ENCODE measurements at places on chromosomes 6 and 20. TPM values are rescaled to one million over a fixed set of nuclear protein-coding genes. Genes with fewer than 3 reads are reported as not detected.
A peak's percentile ranks its signal among the peaks of the same experiment; 100 is the strongest.

- no peak overlapping the region for H3K27ac ChIP-seq
- no peak for DNase-seq
- no peaks in the 10 kb centered on the region for H3K27me3 ChIP-seq
- no peaks in the 10 kb centered on the region for H3K36me3 ChIP-seq
- no peak overlapping the region for H3K4me3 ChIP-seq
- H3K4me1 ChIP-seq: peaks cover 7% of the 10 kb centered on the region
Measured at GRCh38 chr6:157326979-157327378, 3.7 kb upstream of the TMEM242 start.

DNA sequence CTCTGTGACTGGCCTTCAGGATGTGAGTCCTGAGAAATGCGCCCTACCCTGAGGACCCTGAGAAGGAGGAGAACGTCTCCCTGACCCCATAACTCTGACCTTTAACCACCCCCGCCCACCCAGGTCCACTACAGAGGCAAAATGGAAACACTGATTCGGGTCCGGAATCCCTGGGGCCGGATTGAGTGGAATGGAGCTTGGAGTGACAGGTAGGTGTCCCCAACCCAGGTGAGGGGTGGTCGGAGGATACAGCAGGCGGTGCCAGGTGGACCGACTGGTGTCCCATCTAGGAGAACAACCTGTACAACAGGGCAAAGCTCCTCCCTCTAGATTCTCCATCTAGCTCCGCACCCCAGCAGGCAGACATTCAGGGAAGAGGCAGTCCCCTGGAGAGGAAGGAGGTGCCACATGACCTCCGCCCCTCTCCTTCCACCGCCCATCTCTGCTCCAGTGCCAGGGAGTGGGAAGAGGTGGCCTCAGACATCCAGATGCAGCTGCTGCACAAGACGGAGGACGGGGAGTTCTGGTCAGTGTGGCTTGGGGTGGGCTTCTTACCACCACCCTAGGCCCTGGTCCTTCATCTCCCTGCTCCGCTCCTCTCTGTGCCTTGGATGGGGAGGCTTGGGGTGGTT lies 17.6 kb downstream of the CAPN11 start:
- no peak for DNase-seq
- H3K4me3 ChIP-seq: no peak overlapping the region
- H3K4me1 ChIP-seq: peaks cover 3% of the 10 kb centered on the region
- no peaks in the 10 kb centered on the region for H3K36me3 ChIP-seq

GRCh38 chr6:89368999-89369398 lies 16.5 kb upstream of the UBE2J1 start:
- DNase-seq: no peak
- H3K27ac ChIP-seq: no peak overlapping the region
- H3K4me1 ChIP-seq: peaks cover 22% of the 10 kb centered on the region
- no peaks in the 10 kb centered on the region for H3K27me3 ChIP-seq

DNA sequence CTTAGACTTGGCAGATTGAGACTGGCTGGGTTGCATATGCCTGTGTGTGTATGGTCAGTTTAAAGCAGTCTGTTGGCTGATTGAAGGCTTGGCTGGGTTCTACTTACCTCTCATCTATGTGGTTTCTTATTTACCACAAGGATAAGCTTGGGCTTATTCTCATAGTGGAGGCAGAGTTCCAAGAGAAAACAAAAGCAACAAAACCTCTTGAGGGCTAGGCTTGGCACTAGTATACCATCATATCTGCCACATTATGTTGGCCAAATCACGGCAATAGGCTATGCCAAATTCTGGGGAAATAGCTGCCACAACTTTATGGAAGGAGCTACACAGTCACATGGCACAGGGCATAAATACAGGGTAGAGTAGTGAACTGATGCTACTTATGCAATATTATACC lies 714.1 kb downstream of the CBLN4 start:
- no peak for DNase-seq
- no peak overlapping the region for H3K27ac ChIP-seq
- H3K36me3 ChIP-seq: no peaks in the 10 kb centered on the region
- no peaks in the 10 kb centered on the region for H3K27me3 ChIP-seq
- no peaks in the 10 kb centered on the region for H3K4me1 ChIP-seq

DNA sequence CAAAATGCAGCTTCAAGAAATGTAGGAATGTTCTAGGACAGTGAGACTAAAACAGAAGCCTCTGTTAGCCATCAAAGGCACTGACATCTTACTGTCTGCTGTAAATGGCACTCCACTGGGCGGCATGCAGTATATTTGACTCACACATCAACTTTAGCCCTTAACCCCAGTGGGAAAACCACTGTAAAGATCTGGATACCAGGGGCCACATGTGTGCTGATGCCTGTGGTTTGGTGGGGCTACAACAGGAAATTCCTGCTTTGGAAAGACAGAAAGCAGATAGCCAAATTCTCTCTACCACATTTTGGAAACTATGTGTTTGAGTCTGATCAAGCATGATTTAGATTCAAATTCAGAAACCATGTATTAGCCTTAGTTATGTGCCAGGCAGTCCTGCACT lies 4.3 kb downstream of the PFDN4 start:
- H3K4me3 ChIP-seq: no peak overlapping the region
- no peak overlapping the region for H3K27ac ChIP-seq
- H3K36me3 ChIP-seq: peaks cover 10% of the 10 kb centered on the region
- no peaks in the 10 kb centered on the region for H3K27me3 ChIP-seq
- no peak for DNase-seq

IFT52 gene
- total RNA-seq: 21.3 TPM

CRYBG1 gene
- total RNA-seq: 32.3 TPM

GCNT2 gene
- 1.4 TPM for total RNA-seq

- no peak overlapping the region for H3K27ac ChIP-seq
- no peaks in the 10 kb centered on the region for H3K36me3 ChIP-seq
- no peaks in the 10 kb centered on the region for H3K27me3 ChIP-seq
- no peaks in the 10 kb centered on the region for H3K4me1 ChIP-seq
- H3K4me3 ChIP-seq: no peak overlapping the region
- peak; percentile 20 for DNase-seq
Measured at GRCh38 chr6:80094017-80094416, 12.5 kb upstream of the BCKDHB start.

MUCL3 gene
- total RNA-seq: not detected

GRCh38 chr6:139640448-139640847 lies 266.0 kb upstream of the CITED2 start:
- no peak overlapping the region for H3K4me3 ChIP-seq
- H3K4me1 ChIP-seq: peaks cover 5% of the 10 kb centered on the region
- H3K27me3 ChIP-seq: no peaks in the 10 kb centered on the region
- H3K36me3 ChIP-seq: no peaks in the 10 kb centered on the region

KCNG1 gene
- total RNA-seq: 3.4 TPM

CLPSL2 gene
- total RNA-seq: not detected

ADGRB3 gene
- not detected for total RNA-seq

C6orf52 gene
- 7.4 TPM for total RNA-seq

- DNase-seq: no peak
- H3K27me3 ChIP-seq: no peaks in the 10 kb centered on the region
- H3K27ac ChIP-seq: no peak overlapping the region
- H3K36me3 ChIP-seq: no peaks in the 10 kb centered on the region
- H3K4me1 ChIP-seq: no peaks in the 10 kb centered on the region
Measured at GRCh38 chr6:134261766-134262165, 56.1 kb downstream of the SGK1 start.
